ENCODE measurements at places on chromosomes 12 and 14.

- no peak for DNase-seq
Observed at GRCh38 chr12:132638541-132639408, 20.2 kb downstream of the P2RX2 start.

GRCh38 chr14:91108941-91109611 lies 4.8 kb upstream of the DGLUCY start:
- DNase-seq, result no peak

DNA sequence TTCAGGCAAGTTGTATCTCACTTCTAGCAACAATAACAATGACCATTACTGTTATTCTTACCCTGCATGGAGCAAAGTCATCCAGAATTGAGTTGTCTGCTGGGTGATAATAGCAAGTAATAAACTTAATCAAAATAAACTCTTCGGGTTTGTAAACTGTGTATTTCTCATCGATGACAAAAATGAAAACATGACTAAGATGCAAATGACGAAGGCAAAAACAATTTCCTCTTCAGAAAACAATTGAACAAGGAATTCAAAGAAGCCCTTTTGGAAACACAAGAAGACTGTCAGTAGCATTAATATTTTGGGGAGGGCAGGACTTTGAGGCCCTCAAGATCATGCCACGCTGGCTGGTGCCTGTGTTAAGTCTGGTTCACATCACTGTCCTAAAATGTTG lies 232.0 kb downstream of the BTG1 start:
- no peak for DNase-seq

DNA sequence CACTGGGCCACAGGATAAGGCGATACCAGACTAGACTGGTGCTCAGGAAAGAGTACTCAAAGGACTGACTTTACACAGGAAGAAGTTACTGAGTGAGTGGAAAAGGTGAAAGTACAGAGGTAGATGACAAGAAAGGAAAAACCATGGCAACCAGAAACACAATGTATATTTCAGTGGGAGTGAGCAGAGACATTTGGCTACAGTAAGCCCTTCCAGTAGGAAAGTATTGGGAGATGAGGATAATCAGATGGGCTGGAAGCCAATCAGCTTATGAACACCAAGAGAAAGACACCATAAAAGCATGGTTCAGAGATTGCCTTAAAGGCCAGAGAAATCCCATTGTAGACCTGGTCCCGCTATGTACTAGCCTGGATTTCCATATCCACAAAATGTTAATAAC lies 51.6 kb downstream of the TMTC1 start:
- no peak for DNase-seq

DNA sequence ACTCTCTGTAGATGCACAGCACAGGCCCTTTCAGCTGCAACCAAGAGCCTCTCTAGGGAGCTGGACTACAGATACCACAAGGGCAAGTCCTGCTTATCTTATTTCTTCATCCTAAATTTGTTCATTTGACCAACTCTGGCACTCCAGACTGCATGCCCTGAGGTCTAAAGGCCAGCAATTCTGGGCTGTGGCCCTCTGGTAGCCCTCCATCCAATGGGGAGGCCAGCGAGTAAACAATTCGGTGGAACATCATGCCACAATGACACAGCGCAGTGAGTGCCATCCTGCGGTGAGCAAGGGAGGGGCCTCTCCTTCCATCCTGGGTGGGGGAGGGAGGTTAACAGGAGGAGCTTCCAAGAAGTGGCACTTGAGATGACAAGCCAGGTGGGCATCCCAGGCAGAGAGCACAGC lies 652 bp upstream of the SELPLG start:
- no peak for DNase-seq

- DNase-seq, result no peak
Observed at GRCh38 chr14:53360829-53361228, 207.7 kb upstream of the DDHD1 start.

GRCh38 chr14:96847451-96847850 lies 50.3 kb downstream of the VRK1 start:
- DNase-seq, result no peak

- DNase-seq, result no peak
Observed at GRCh38 chr12:1632702-1633101, 3.7 kb downstream of the WNT5B start.

GRCh38 chr14:35047976-35048513 lies 2.0 kb downstream of the FAM177A1 start:
- no peak for DNase-seq

DNA sequence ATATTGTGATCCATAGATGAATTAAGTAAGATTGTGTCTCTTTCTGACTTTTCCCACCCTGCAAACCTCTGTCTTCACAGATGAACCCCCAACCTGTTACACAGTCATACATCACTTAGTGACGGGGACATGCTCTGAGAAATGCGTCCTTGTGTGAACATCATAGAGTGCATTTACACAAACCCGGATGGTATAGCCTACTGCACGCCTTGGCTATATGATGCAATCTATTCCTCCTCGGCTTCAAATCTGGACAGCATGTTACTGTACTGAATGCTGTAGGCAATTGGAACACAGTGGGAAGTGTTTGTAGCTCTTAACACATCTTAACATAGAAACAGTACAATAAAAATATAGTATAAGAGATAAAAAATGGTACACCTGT lies 7.4 kb upstream of the TESPA1 start:
- DNase-seq, result no peak

DNA sequence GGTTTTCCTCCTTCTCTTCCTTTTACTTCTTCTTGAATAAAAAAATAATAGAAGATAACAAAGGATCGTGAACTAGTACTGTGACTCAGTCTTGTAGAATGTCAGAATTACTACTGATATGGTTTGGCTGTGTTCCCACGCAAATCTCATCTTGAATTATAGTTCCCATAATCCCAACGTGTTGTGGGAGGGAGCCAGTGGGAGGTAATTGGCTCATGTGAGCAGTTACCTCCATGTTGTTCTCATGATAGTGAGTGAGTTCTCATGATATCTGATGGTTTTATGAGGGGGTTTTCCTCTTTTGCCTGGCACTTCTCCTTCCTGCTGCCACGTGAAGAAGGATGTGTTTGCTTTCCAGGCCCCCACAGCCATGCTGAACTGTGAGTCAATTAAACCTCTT lies 549.6 kb downstream of the DIO2 start:
- DNase-seq, result no peak

GRCh38 chr12:90366286-90366685 lies 588.7 kb downstream of the CCER1 start:
- no peak for DNase-seq

GRCh38 chr12:127509066-127509778 lies 757.7 kb upstream of the TMEM132C start:
- no peak for DNase-seq

DNA sequence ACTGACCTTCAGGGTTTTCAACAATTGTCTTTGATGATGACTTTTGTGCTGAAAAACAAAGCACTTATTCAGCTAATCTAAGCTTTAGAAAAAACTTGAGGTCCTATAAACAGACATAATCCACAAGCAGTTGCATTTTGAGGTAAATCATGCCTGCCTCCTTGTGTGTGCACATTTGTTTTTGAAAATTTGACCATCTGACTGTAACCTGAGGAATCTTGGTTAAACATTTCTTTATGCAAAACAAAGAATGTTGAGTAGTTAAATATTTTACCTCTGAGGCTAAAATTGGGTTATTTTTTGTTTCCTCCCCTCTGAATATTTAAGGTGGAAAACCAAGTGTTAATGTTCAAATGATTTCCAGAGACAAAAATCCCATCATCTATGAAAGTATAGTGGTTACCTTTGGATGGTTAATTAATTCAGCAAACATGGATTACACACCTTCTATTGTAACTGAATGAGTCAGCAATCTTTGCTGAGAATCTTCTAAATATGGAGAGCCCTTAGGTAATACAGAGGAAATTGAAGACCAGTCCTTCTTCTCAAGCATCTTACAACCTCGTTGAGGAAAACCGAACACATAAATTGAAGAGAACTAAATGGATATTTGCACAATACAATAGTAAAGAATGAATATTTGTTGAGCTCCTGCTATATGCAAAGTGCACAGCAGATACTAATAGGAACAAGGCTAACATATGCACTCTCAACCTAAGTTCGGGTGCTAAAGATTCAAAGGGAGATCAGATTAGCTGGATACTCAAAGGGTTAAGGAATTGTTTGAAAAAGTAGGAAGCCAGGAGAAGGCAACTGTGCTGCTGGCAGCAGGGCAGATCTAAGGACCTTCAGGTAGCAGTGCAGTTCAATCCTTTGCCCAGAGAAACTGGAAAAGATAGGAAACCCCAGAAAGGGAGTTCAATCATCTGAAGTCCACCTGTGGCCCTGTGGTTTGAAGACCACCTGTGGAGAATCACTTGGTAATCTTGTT lies 115.2 kb downstream of the BMP4 start:
- DNase-seq, result no peak

DNA sequence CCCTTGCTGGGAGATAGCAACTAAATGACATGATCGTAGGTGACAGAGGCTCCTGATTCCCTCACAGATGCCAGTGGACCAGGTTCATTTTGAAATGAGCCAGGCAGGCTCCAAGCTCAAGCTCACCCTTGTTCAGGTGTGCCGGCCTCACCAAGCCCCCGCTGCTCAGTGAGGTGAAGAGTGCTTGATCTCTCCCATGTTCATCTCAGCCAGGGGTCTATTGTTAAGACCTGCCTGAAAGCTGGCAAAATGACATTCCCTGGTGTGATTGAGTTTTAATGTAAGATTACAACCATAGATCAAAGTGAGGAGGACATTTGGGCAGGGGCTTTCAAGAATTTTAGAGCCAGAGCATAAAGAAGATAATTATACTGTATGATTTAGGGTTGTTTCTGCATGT lies 497.9 kb downstream of the EGLN3 start:
- DNase-seq, result no peak

- no peak for DNase-seq
Observed at GRCh38 chr14:90815822-90816662, at the start of gene TTC7B. Gene TTC7B (minus strand): TSS chr14:90816430. CDS start chr14:90816295, 135 bp downstream.

DNA sequence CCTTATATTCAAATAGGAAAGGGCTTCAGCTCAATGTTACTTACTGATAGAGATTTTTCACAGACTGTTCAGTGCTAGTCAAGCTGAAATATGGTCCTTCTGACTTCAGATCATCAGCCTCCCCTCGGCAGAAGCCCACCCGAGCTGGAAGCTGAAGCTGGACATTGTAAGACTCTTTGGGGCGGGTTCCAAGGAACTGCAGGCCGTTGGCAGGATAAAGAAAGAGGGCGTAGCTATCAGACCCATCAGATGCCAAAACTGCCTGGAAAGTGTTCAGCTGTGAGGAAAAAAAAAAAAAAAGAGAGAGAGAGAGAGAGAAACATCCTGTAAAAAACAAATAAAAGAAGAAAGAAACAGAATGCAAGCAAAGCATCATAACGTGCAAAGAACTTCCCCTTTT lies 8.8 kb downstream of the NID2 start:
- DNase-seq, result no peak

- no peak for DNase-seq
Observed at GRCh38 chr12:107238296-107238695, 144.9 kb upstream of the CRY1 start.

- no peak for DNase-seq
Observed at GRCh38 chr14:100982353-100982752, 78.8 kb upstream of the RTL1 start.

DNA sequence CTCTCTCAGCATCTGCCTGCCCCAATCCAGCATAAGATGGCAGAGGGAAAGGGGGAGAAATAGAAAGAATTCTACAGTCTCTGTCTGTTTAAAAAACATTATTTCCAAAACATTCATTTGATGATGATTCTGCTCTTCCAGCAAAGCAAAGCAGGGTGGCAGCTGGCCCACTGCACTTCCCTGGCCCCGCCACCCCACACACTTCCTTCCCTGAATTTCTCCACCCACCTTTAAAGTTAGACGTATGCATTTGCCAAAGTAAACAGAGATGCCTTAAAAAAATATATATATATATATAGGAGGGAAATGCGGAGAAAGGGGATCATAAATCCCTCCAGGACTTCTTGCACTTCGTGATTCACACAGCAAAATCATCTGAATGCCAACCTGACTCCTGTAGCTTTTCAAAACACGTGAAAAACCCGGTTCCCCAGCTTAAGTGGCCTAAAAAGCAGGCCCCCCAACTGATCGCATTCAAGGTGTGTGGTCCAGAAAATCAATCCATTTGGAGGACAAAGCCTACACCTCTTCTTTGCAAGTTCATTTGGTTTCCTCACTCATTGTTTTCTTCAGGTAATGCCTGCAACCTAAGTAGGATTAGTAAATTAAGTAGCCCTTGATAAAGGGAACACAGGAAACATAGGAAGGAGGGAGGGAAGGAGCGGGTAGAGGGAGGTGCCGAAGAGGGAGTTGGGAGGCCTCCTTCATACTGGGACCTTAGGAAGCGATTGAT lies 68.8 kb downstream of the LLPH start:
- no peak for DNase-seq

GRCh38 chr12:94460616-94460959 lies 921 bp upstream of the CEP83 start:
- DNase-seq, result no peak

All from stimulated activated CD4-positive, alpha-beta T cell treated with anti-CD3 and anti-CD28 coated beads, TNF-alpha, amount 100 ng/mL, for 4 hours (primary cell).